Epithelial cell of prostate (primary cell): ENCODE measurements at places on chromosomes 7 and 10.

DNA sequence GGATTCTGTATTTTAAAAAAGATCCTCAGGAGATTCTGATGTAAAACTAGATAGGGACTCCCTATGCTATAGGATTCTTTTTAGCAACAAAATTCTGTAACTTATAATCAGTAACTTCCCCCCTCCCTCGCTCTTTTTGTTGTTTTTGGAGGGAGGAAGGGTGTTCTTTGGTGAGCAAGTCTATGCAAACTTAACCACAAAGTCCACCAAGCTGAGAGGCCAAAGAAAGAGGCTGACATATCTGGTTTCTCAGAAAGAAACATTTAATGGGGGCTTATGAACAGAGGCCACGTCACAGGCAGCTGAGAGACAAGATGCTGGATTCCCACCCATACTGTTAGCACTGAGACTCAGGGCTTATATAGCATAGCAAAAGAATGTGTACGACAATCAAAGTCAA, 14.3 kb upstream of the ABCB5 start:
- no peak for DNase-seq

GRCh38 chr10:129111922-129112321, 355.1 kb upstream of the MGMT start:
- DNase-seq = no peak

GRCh38 chr10:9762966-9763656, 1254.6 kb upstream of the CELF2 start:
- DNase-seq = no peak

- no peak for DNase-seq
These were observed 68.1 kb downstream of the JAZF1 start for GRCh38 chr7:28112467-28112866.

- DNase-seq = no peak
These were observed 2.0 kb downstream of the TRAPPC14 start for GRCh38 chr7:100156331-100157068.
